SK-MEL-5 (cell line): ENCODE measurements at places on chromosomes 11 and 22. TPM values are rescaled to one million over a fixed set of nuclear protein-coding genes. Genes with fewer than 3 reads are reported as not detected.

DNA sequence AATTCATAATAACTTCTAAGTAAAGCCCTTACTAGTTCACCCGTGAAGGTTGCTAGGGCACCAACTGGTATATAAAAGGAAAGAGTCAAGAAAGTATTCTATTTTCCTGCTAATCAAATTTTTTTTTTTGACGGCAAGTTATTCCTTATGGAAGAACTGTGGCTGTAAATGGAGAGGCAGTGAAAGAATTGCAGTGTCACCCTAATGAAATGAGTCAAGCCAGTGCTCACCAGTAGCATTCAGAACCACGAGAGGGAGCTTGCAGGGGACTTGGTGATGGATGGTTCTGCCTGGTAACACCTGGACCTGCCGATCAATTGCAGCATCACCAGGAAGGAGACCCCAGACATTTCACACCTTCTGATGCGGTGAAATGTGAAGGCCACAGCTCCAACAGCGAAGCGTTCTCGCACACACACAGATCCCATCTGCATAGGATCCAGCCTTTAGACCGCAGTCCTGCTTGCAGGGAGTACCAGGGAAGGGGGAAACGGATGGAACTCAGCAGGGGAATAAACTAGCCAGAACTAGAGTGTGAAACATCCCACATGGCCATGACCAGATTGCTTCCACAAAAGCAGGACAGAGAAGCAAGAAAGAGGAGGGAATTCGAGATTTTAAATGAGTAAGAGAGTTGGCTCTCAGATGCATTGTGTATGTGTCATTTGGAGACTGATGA, 326.2 kb downstream of the TBC1D22A start:
- no peak for DNase-seq

DNA sequence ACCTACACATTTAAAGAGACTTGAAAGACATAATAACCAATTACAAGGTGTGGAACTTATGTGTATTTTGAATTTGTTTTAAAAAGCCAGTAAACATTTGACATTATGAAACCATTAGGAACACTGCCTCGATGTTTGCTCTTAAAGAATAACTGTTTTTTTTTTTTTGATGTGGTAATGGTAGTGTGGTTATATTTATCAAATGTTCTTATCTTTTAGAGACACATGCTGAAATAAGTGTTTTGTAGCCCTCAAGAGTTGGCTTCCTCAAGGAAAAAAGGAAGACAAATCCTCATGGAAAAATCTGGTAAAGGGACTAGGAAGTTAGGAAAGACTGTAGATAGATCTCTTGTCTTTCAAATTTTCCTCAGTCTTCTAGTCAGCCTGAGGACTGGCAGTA, 2.2 kb upstream of the ABTB2 start:
- DNase-seq, result no peak

DNA sequence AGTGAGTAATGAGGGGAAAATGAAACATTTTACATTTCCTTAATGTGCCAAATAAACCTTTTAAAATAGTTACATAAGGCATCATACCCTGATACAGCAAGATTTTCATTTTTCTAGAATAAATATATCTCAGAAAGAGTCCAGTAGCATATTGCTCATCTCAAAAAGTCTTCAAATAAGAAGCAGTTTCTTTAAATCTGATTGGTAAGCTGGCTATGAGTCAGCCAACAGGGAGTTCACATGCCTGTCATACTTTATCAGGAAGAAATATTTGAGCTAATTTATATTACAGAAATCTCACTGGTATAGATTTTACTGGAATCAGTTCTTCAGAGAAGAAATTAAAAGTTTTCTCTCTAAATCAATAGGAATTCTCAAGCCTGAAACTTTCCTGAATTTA, 258.1 kb downstream of the C11orf87 start:
- no peak for DNase-seq

DNA sequence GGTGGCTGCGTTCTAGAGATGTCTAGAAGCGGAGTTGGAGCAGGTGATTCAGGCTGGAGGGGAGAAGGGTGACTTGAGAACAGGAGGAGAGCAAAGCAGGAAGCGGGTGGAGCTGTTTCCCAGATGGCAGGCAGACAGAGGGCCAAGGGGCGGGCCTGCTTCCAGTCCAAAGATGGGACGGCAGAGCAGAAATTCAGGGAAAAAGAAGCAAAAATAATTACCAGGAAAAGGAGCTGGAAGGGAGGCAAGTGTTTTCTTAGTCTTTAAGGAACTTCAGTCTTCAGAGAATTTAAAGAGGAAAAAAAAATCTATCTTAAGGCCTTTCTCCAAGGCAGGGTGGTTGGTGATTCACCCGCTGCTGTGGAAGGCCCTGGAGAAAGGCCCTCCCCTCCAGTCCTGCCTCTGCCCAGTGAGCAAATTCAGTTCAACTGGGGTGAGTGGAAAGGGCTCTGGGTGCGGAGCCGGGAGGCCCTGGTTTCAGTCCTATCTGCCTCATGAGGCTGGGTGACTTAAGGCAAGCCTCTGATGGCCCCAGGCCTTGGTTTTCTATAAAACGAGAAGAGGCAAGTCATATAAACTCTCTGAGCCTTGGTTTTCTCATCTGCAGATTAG, 4.5 kb upstream of the CREB3L1 start:
- DNase-seq, result no peak

Gene OLFML1
- total RNA-seq, result not detected in 2 replicates

Gene SBF1
- 61.8 and 65.3 TPM in 2 replicates for total RNA-seq

Gene MUC2
- not detected in 2 replicates for total RNA-seq
